GM12878 (cell line): ENCODE measurements at places on chromosomes 11 and 22. TPM values are rescaled to one million over a fixed set of nuclear protein-coding genes. Genes with fewer than 3 reads are reported as not detected.

Gene TAGLN
- total RNA-seq: 3.9 and 4.6 TPM in 2 replicates

Gene APOBEC3C
- total RNA-seq: 143 and 147 TPM in 2 replicates

Gene CCDC87
- 0.08 and 0.13 TPM in 2 replicates for total RNA-seq

Gene MAJIN
- not detected in 2 replicates for total RNA-seq

Gene OR4D5
- not detected in 2 replicates for total RNA-seq

Gene PARVA
- 0.21 and 0.44 TPM in 2 replicates for total RNA-seq

Gene PKNOX2
- not detected in 2 replicates for total RNA-seq

Gene SLC35E4
- total RNA-seq: 3.8 and 5.1 TPM in 2 replicates

Gene RASSF10
- total RNA-seq: 0.10 and 0.11 TPM in 2 replicates

Gene ARHGAP42
- 4.5 and 4.9 TPM in 2 replicates for total RNA-seq
